ENCODE measurements at places on chromosomes 2 and 18.

GRCh38 chr2:57050007-57050406 lies 866.2 kb downstream of the CCDC85A start:
- DNase-seq, result no peak

DNA sequence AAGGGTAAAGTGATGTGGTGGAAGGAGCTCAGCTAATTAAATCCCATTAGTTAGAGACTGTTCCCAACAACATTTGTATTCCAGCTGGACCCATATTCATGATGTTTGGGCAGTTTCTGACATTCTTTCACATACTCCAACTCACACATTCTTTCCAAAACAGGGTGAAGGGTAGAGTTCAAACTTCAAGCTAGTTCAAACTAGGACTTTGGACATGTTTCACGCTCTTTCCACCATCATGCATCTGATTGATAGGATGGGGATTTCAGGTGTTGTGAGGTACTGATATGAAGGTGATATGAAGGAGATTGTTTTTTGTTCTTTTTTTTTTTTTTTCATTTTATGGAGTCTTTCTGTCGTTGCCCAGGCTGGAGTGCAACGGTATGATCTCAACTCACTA lies 197.1 kb upstream of the LHCGR start:
- no peak for DNase-seq

GRCh38 chr2:150517951-150518680 lies 30.6 kb upstream of the RND3 start:
- no peak for DNase-seq

- no peak for DNase-seq
These were observed 280 bp upstream of the CYP1B1 start for GRCh38 chr2:38076152-38076709.

Measured in dermis microvascular lymphatic vessel endothelial cell (primary cell).